ENCODE measurements at places on chromosomes 2 and 18. TPM values are rescaled to one million over a fixed set of nuclear protein-coding genes. Genes with fewer than 3 reads are reported as not detected.

DNA sequence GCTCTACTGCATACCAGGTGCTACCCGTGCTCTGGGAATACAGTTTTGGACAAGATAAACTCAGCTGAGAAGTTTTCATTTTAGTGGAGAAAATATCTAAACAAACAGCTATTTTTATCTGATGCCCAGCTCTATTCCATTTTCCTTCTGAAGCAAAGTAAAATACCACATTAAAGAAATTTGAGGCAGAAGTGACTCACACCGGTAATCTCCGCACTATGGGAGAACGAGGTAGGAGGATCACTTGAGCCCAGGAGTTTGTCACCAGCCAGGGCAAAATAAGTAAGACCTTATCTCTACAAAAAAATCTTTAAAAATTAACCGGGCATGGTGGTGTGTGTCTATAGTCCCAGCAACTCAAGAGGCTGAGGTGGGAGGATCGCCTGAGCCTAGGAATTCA, 416.2 kb upstream of the LYPD1 start:
- DNase-seq, result no peak

GRCh38 chr2:179622112-179622511, 239.3 kb downstream of the ZNF385B start:
- no peak for DNase-seq

DNA sequence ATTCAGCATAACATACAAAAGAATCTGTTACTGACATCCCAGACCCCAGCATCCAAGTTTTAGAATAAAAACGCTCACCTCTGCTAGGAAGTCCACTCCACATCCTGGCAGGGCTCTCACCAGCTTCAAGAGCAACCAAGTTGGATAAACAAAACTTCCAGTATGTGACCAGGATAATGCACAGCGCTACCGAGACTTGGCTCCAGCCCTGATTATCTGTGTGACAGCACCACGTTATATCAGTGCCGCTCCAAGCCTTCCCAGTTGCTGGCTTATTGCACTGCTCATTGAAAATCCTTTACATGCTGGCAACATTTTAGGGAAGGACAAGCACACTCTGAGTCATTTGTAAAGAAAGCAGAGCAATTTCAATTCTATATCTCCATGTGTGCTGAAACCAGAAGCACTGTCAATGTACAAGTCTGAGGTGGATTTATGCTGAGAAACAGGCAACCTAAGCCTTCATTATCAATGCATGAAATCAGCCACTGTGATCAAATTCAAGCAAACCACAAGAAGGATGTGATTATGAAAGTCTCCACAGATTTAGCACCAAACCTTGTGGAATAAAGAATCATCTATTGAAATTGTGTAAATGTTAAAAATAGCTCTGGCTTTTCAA, 115.7 kb downstream of the ZNF385B start:
- no peak for DNase-seq

- DNase-seq, result no peak
These were observed 37.9 kb downstream of the LCLAT1 start for GRCh38 chr2:30484995-30485394.

- DNase-seq, result no peak
These were observed 63.2 kb downstream of the CCBE1 start for GRCh38 chr18:59633961-59634485.

DNA sequence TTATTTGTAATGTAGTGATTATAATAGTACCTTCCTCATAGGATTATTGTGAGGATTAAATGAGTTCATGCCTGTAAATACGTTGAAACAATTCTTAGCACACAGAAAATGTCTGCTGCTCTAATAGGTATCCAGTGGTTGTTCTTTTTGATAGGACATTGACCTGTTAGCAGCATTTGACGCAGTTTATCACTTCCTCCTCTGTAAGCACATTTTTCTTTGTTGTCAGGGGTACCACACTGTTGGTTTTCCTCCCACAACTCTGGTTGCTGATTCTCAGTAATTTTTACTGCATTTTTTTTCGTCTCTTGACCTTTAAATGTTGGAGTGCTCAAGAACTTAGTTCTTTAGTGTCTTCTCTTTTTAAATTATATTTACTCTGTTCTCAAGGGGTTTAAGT, 15.4 kb downstream of the PPM1B start:
- DNase-seq, result no peak

- no peak for DNase-seq
These were observed 600.1 kb upstream of the RAB6C start for GRCh38 chr2:129379411-129379810.

GRCh38 chr2:159832858-159833257, 34.9 kb upstream of the CD302 start:
- no peak for DNase-seq

Gene IL1RL1
- total RNA-seq, result 0.10 TPM

Gene FMNL2
- total RNA-seq, result 1.3 TPM

Gene TANC1
- total RNA-seq, result 0.97 TPM

Gene KIAA2012
- total RNA-seq, result not detected

Gene CABLES1
- 10.0 TPM for total RNA-seq
